ENCODE measurements at places on chromosomes 6 and 20.

DNA sequence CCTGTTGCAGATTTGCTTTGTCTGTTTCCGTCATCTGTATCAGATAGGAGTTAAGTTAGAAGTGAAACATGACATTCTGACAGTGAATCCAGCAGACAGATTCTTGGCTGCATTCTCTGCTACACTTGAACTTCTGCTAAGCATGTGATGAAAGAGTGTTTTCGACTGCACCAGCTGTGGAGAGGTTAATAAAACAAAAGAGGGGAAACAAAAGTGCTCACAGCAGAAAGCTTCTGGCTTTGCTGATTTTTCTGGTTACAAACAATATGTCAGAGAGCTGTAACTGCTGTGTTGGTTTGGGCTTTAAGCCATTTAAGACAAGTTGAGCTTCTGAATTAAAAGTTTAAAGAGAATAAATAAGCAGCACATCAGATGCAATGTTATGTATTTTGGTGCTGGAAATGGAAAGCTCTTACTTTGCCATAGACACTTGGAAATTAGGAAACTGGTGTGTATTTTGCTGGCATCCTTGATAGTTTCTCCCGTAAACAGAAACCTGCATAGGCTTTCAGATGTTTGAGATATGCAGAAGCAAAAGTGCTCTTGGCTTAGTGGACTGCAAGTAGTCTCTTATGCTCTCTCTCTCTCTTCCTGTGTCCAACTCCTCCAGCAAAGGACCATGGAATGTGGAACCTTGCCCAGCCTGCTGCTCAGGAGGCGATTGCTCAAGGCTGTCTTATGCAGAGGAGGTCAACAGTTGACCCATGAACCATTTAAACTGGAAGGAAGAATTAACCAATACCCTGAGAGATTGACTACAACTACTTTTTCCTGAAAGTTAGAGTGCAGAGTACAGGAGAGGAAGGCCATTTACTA is 104.9 kb downstream of the RPS12 start:
- ATAC-seq, result no peak

GRCh38 chr6:71252410-71252809 is 36.2 kb upstream of the OGFRL1 start:
- ATAC-seq, result no peak

DNA sequence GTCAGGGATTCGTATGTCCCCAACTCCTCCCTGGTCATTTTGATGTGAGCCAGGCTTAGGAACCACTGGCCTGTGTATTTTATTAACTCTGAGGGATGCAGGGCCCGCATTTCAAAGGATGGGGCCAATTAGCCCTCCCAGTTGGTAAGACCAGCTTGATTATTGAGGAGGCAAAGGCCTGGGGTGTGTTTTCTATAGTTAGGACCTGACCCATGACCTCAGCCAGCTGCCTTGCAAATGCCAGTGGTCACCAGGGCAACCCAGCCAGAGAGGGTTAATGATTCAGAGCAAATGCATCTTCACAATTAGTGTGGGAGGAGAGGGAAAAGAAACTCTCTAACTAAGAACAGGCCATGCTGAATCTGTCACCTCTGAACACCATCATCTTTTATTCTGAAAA is 835.4 kb downstream of the MAFB start:
- no peak for ATAC-seq

DNA sequence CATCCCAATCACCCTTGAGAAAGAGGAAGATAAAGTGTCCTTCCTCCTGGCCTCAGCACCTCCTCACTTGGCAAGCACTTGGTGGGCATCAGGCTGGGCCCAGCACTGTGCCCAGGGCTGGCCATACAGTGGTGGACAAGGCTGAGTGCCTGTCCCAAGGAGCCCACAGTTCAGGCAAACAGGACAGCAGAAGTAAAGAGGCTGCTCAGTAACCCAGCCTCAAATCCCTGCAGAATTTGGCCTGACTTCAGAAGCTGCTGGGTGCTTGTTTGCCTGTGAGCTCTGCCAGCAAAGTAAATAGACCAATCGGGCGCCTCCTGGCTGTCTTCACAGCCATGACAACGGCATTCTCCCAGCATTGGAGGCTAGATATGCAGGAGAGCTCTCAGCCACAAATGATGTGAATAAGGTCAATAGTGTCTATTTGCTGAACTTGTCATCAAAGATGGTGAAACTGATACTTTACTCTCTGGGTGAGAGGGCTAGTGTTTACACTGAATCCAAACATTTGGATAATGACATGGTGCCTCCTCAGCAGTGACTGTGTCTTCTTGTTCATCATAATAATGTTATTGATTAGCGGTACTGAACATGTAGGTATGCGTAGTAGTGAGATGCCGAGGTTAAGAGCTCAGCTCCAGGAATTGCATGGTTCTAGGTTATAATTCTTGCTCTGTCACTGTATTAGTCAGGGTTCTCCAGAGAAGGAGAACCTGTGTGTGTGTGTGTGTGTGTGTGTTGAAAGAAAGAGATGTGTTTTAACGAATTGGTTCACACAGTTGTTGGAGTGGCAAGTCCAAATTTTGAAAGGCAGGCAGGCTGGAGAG is 36.9 kb upstream of the FANCE start:
- peak; percentile 96 for ATAC-seq

GRCh38 chr20:12528591-12529041 is 480.2 kb upstream of the SPTLC3 start:
- no peak for ATAC-seq

DNA sequence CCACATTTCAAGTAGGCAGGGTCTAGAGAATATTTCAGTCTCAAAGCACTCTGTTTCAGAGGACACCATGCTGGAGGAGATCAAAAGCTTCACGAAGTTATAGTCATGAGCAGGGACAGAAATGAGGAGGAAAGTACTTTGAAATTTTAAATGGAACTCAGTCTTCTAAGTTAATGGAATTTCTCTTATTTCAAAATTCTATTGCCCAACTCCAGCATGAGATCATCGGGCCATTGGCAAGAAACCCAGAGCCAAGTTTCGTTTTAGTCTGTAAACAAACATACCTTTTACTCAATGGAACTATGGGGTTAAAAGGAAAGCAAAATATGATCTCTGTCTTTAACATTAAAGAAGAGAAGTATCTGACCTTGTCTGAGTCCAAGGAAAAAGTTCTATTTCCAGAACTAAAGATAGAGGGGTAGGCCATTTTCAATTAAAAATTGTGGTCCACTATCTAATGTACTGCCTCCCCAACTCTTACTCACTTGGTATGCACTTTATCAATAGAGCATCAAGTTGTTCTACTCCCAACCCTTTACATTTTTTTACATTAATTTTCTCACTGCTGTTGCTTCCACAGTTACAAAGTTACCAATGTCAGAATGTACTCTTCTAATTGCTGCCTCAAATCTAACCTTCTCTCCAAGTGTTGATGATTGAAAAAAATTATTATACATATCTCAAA is 235.3 kb upstream of the NRSN1 start:
- ATAC-seq, result no peak

DNA sequence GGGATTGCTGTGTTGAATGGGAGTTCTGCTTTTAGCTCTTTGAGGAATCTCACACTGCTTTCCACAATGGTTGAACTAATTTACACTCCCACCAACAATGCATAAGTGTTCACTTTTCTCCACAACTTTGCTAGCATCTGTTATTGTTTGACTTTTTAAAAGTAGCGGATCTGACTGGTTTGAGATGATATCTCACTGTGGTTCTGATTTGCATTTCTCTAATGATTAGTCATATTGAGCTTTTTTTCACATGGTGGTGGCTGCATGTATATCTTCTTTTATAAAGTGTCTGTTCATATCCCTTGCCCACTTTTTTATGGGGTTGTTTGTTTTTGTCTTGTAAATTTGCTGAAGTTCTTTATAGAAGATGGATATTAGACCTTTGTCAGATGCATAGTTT is 588.3 kb upstream of the ADGRB3 start:
- ATAC-seq, result no peak
